Hindlimb muscle (tissue), 1 donor: ENCODE measurements at places on chromosomes 4 and X. TPM values are rescaled to one million over a fixed set of nuclear protein-coding genes. Genes with fewer than 3 reads are reported as not detected.

XAGE1A gene
- not detected for polyA plus RNA-seq

DNA sequence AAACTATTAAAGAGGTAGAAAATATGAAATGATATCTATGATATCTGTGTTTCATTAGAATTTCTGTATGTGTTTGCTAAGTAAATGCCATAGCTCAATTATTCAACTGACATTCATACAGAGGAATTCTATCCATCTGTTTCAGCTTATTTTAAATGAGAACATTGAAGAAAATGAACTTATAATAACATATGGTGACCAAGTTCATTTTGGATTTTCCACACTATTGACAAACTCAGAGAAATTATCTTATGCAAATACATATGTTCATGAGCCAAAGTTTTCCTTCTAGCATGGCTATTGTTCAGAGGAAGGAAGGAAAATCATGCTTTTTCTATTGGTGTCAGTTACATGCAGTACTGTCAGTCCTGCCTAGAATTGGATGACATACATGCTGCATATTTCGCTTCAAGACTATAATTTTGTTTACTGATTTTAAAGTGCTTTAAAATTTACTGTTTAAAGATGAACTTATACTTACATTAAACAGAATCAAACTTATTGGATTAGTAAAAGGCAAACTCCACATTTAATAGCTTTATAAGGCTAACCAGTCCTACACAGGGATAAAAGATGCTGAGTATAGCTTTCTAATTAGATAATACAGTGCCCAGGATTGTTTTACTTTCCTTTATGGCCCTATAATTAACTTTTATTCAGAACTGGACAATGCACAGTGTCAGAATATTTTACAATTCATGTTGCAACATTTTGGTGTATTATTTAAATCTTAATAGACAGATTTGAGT is 646.2 kb downstream of the TRAM1L1 start:
- DNase-seq: no peak

DNA sequence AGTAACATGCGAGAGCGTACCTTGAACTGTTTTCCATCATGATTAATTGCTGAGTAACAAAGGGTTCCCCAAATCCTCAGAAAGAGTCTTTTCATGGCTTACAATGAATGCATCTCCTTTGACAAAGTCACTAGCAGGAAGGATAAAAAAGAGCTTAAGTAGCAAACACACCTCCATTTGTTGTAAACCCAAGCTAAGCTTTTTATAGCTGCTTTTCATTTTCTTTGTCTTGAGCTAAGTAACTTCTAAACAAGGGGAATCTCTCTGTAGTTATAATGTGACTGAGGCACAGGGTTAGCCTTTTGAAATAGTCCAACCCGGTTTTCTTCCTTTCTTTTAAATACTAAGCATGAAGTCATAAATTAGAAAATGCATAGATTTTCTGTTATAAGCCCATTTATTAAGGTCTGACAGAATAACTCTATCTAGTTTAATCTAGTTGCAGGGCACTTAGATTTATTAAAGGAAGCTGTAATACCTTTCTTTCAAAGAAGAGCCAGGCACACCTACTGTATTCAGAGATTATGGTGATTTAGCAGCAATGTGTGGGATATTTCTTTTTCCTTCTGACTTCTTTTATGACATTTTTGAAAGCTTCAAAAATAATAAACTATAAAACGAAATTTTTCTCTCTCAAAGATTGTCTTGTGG is 226.9 kb upstream of the SMIM31 start:
- no peak for DNase-seq

DNA sequence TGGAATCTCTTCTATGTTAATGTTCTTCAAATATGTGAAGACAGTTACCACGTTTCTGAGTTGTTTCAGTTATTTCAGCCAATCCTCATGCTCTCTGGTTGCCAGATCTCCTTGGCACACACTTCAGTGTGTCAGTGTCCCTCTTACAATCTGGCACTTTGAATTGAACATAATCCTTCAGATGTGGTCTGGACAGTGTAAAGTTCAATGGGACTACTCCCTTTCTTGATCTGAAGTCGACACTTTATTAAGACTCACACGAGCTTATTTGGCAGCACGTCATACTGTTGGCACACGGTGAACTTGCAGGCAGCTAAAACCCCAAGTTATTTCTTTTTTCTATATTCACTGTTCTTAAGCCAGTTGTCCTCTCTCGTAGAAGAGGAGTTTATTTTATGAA is 28.2 kb downstream of the ARSJ start:
- DNase-seq: peak; percentile 32

DNA sequence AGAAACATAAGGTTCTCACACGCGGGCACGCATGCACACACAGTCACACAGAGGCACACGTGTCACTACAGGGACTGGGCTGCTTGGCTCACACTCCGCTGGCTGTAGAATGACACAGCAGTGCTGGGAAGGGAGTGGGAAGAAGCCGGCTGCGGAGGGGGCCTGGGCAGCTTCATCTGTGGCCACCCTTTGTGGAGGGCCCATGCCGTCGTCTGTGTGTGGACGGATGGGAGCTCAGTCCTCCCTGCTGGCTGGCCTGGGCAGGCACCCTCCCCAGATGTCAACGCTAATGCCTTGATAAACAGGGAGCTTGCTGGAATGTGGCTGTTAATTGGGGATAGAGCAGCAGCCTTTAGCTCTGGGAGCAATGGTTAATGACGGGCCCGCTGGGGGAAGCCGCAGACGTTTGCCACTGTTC is 621.1 kb downstream of the BCOR start:
- no peak for DNase-seq

EGF gene
- 16.4 TPM for polyA plus RNA-seq

GRCh38 chrX:8815460-8816065 is 14.4 kb upstream of the FAM9A start:
- peak; percentile 27 for DNase-seq

SCLT1 gene
- polyA plus RNA-seq: 8.2 TPM

DNA sequence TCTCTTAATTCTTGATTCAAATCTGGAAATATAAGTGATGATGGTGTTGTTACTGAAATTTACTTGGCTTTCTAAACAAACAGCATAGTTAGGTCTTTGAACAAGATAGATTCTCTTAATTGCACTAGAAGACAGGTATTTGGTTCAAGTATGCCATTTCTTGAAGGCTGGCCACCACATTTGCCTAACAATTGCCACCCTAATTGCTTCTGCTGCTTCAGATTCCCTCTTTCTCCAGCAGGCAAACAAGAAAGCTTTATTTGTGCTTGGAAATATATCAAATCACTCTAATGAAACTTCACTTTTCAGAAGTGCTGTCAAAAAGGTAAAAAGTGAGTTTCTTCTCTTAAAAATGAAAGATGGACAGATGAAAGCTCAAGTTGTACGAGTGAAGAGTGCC is 418.6 kb downstream of the INPP4B start:
- no peak for DNase-seq

- no peak for DNase-seq
Observed at GRCh38 chr4:8540586-8540985, 39.6 kb upstream of the GPR78 start.
